K562 (cell line): ENCODE measurements at places on chromosomes 6 and 20.

DNA sequence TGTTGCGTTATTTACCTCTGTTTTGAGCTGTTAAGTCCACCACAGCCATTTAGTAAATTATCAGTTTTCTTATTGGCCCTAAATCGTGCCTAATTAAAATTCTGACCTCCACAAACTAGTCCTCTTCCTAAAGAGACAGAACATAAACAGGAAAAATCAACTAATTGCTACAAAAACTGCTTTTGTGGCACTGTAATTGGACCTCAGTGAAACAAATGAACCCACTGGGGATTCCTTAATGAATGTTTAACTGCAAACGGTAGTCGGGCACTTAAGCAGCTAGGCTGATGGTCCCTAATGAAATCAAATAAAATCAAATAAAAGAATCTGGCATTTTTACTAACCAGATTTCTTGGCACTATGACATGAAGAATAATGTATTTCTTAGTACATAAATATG lies 513.4 kb upstream of the SLC35B3 start:
- DNase-seq = no peak

- DNase-seq = no peak
Measured at GRCh38 chr6:1103945-1104623, 207.8 kb upstream of the FOXQ1 start.

DNA sequence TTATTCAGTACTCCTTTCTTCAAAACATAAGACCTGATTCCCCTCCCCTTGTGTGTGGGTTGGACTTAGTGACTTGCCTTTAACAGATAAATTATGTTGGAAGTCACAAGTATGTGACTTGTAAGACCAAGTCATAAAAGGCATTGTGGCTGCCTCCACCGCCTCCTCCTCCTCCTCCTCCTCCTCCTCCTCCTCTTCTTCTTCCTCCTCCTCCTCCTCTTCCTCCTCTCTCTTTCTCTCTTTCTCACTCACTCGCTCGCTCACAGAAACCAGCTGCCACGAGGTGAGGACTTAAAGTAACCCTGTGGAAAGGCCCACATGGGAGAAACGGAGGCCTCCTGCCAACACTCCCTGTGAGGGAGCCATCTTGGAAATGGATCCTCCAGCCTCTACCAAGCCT lies 64.0 kb downstream of the NCR2 start:
- no peak for DNase-seq

DNA sequence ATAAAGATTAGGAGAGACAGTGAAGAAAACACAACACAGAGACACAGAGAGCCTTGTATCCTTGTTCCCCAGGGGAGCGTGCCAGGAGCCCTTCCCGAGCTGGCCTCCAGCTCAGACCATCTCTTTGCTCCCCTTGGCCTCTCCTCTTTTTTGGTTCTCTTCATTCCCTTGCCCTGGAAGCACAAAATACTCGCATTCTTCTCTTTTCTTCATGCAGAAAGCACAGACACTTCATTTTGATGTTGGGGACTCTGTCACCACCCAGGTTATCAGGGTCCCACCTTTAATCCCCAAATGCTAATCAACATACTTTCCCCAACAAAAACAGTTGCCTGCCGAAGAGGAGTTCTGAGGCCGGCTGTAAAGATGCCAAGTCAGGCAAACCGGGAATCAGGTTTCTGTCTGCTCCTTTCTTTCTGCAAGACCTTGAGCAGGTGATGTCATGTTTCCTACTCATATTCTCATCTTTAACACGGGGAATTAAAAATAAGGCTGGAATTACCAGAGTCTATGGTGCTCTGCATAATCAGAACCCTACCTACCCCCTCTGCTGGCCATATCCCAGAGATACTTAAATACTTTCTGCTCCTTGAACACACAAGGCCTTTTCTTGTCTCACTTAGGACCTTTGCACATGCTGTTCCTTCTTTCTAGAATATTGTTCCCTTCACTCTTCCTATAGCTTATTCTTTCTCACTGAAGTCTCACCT lies 21.7 kb downstream of the TGM6 start:
- DNase-seq = no peak

GRCh38 chr6:65295812-65296211 lies 411.2 kb downstream of the EYS start:
- DNase-seq = no peak
